ENCODE measurements at places on chromosomes 6 and 20.
A peak's percentile ranks its signal among the peaks of the same experiment; 100 is the strongest.

- DNase-seq: no peak
Measured at GRCh38 chr6:64289931-64290330, 654.3 kb downstream of the PHF3 start.

- DNase-seq: no peak
Measured at GRCh38 chr6:5753209-5753608, 253.5 kb downstream of the NRN1 start.

DNA sequence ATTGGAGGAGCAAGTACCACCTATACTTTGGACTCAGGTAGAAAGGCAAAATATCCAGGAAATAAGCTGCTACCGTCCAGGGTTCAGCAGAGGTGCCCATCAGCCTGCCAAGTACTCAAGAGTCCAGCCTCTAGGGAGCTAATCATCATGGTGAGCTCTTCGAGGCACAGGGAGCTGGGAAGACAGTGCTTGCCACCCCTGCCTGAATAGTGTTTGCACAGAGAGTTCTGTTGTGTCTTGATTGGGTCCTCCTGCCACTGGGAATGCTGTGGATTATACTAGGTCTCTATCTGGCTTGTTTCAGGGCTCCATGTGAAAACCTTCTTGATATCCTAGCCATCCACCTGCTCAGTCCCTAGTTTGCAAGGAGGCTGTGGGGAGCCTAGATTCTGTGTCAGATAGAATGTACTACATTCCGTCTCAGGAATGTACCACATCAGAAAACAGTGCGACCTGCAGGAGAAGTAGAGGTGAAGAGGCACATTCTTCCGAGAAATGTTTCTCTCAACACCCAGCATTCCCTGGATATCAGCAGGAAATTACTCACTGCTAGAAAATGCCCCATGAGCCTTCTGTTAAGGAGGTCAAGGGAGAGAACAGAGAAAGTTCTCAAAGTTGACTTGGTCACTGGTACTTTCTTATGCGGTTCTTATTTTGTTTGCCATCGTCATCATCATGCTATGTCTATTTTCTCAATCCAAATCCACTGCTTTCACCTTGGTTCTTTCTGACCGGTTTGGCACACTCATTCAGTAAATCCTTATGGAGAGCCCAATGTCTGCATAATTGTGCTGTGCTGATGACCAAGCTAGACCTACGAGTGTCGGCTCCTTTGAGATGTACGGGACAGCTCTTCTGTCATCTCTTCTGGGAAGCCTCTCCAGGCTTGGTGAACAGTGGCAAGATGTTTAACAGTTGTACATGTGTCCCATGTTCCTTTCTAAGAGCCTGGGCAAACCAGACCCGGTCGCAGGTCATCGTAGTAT lies 30.7 kb downstream of the PTPN1 start:
- peak; percentile 47 for DNase-seq

- no peak for DNase-seq
Measured at GRCh38 chr6:89434954-89435353, 2.0 kb downstream of the ANKRD6 start.

All from AG08396 (cell line).